NCI-H2107 (cell line): ENCODE measurements at places on chromosomes 1 and 21.

- no peak for DNase-seq
Observed at GRCh38 chr1:27416387-27417111, 24.1 kb downstream of the GPR3 start.

DNA sequence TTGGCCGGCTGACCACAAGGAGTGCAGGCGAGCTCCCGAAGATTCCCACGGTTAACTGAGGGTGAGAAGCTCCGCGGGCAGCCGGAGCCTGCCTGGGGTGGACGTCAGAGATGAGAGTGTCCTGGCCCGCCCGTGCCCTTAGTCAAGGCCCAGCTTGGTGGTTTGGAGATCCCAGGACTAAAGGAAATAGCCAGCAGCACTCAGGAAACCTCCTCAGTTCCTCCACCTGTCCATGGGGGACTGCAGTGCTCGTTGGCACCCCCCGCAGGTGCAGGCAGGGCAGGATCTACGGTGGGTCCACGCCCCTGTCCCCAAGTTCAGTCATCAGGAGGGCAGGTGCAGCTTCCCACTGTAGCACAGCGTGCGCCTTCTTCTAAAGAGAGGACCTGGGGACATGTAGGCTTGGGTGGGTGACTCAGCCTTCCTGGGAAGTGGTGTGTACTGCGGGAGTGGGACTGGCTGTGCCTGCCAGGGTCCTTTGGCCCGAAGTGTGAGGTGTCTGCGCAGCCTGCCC is 32.5 kb downstream of the SLX9 start:
- DNase-seq, result no peak

GRCh38 chr21:26961698-26962097 is 5.2 kb downstream of the ADAMTS5 start:
- DNase-seq, result no peak

DNA sequence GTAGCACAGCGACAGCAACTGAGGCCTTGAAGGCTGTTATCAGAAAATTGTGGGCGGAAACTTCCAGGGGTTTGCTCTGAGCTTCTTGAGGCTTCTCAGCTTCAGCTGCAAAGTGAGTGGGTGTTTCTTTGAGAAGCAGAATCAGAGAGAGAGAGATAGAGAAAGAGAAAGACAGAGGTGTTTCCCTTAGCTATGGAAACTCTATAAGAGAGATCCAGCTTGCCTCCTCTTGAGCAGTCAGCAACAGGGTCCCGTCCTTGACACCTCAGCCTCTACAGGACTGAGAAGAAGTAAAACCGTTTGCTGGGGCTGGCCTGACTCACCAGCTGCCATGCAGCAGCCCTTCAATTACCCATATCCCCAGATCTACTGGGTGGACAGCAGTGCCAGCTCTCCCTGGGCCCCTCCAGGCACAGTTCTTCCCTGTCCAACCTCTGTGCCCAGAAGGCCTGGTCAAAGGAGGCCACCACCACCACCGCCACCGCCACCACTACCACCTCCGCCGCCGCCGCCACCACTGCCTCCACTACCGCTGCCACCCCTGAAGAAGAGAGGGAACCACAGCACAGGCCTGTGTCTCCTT is at the start of gene FASLG:
FASLG (plus strand) TSS at position 233 of the 583 bp plus-strand sequence; CDS start at position 332, 99 bp downstream.
- no peak for DNase-seq

DNA sequence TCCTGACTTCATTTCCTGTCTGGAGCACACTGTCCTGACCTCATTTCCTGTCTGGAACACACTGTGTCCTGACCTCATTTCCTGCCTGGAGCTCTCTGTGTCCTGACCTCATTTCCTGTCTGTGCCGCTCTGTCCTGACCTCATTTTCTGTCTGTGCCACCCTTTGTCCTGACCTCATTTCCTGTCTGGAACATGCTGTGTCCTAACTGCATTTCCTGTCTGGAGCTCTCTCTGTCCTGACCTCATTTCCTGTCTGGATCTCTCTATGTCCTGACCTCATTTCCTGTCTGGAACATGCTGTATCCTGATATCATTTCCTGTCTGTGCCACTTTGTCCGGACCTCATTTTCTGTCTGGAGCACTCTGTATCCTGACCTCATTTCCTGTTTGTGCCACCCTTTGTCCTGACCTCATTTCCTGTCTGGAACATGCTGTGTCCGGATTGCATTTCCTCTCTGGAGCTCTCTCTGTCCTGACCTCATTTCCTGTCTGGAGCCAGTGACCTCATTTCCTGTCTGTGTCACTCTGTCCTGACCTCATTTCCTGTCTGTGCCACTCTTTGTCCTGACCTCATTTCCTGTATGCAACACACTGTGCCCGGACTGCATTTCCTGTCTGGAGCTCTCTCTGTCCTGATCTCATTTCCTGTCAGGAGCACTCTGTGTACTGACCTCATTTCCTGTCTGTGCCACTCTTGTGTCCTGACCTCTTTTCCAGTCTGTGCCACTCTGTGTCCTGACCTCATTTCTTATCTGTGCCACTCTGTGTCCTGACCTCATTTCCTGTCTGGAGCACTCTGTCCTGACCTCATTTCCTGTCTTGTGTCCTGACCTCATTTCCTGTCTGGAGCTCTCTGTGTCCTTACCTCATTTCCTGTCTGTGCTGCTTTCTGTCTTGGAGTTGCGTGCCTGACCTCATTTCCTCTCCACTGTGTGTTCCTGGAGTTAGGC is 27.6 kb downstream of the SKI start:
- no peak for DNase-seq

DNA sequence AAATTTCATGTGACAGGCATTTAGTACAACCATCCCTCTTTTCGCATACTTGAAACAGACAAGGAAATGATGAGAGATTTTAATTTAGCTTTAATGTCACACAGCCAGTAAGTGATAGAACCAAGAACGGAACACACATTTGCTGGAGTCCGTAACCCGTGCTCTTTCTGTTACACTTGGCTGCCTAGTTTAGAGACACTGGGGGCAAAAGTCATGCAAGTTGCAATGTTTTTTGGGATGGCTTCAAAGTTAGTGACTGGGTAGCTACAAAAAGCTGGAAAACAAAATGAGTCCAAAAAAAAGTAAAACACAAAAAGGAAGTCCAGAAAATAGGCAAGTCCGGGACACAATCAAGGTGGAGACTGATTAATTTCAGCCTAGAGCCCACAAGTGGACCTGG is 5.9 kb downstream of the NID1 start:
- DNase-seq, result no peak

- no peak for DNase-seq
Observed at GRCh38 chr1:205822397-205822796, 9.4 kb upstream of the SLC41A1 start.

GRCh38 chr1:51414811-51415210 is 84.4 kb upstream of the TTC39A start:
- no peak for DNase-seq

GRCh38 chr1:87136607-87137341 is 191.9 kb upstream of the LMO4 start:
- no peak for DNase-seq

GRCh38 chr1:206896261-206896660 is 982 bp upstream of the IL24 start:
- DNase-seq, result no peak

- no peak for DNase-seq
Observed at GRCh38 chr1:233368789-233369130, 41.2 kb downstream of the MAP3K21 start.

GRCh38 chr1:152946248-152946647 is 758 bp upstream of the SPRR5 start:
- no peak for DNase-seq

- DNase-seq, result no peak
Observed at GRCh38 chr1:158095737-158096335, 84.9 kb upstream of the CD1D start.
